Regular cardiac myocyte (primary cell): ENCODE measurements at places on chromosomes 2 and 18. TPM values are rescaled to one million over a fixed set of nuclear protein-coding genes. Genes with fewer than 3 reads are reported as not detected.

The CD8B2 gene
- total RNA-seq, result not detected in 2 replicates

The ATP6V1B1 gene
- 0.38 and 1.7 TPM in 2 replicates for total RNA-seq

The ACVR1C gene
- total RNA-seq, result 0.58 and 0.85 TPM in 2 replicates

The INHBB gene
- 0.85 TPM in 1 of 2 replicates, not detected in the other for total RNA-seq

The LRRC30 gene
- not detected in 2 replicates for total RNA-seq

The CHRNA1 gene
- total RNA-seq, result 0.28 and 0.38 TPM in 2 replicates

The PECR gene
- total RNA-seq, result 9.2 and 16.9 TPM in 2 replicates

The ABCB11 gene
- not detected in 2 replicates for total RNA-seq

The LYPD6B gene
- 0.56 and 2.7 TPM in 2 replicates for total RNA-seq

The IGFBP5 gene
- 363 and 386 TPM in 2 replicates for total RNA-seq

The MYO3B gene
- under 0.01 and 0.28 TPM in 2 replicates for total RNA-seq

The DPP4 gene
- total RNA-seq, result 87.2 and 433 TPM in 2 replicates

The NEB gene
- total RNA-seq, result under 0.01 and 0.28 TPM in 2 replicates

The HNMT gene
- 28.0 and 46.5 TPM in 2 replicates for total RNA-seq

The CNTNAP5 gene
- under 0.01 TPM in 2 replicates for total RNA-seq
